Karpas-422 (cell line): ENCODE measurements at places on chromosomes 13 and 19. TPM values are rescaled to one million over a fixed set of nuclear protein-coding genes. Genes with fewer than 3 reads are reported as not detected.

- peak overlapping the region; percentile 35 for H3K27ac ChIP-seq
- H3K36me3 ChIP-seq = no peaks in the 10 kb centered on the region
- peaks cover 73% of the 10 kb centered on the region for H3K4me1 ChIP-seq
- DNase-seq = no peak
Observed at GRCh38 chr13:99296398-99296797, 10.8 kb downstream of the GPR183 start.

DNA sequence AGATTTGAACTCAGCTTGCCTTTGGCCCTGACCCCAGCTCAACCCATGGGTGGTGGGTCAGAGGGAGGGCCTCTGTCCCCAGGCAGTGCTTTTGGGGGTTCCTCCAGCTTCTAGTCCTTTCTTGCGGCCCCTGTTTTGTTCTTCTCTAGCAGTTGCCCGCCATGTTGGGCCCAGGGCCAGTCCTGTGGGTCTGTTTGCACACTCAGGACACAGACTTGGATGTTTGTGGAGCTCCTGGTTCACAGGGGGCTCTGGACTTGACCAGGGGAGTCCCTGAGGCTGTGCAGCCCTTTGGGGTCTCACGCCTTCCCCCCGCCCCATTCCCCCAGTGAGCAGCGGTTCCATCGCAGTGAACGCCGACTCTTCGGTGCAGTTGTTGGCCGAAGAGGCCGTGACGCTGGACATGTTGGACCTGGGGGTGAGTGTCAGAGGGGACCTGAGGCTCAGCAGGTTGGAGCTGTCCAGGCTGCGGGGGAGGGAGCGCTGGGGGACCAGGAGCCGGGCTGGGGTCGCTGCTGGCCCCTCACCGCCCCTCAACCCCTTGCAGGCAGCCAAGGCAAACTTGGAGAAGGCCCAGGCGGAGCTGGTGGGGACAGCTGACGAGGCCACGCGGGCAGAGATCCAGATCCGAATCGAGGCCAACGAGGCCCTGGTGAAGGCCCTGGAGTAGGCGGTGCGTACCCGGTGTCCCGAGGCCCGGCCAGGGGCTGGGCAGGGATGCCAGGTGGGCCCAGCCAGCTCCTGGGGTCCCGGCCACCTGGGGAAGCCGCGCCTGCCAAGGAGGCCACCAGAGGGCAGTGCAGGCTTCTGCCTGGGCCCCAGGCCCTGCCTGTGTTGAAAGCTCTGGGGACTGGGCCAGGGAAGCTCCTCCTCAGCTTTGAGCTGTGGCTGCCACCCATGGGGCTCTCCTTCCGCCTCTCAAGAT, 2.5 kb downstream of the ATP5F1D start:
- no peaks in the 10 kb centered on the region for H3K36me3 ChIP-seq
- H3K27ac ChIP-seq = peak overlapping the region; percentile 89
- H3K27me3 ChIP-seq = no peaks in the 10 kb centered on the region
- peaks cover 63% of the 10 kb centered on the region for H3K4me1 ChIP-seq
- H3K4me3 ChIP-seq = peak overlapping the region; percentile 100

DNA sequence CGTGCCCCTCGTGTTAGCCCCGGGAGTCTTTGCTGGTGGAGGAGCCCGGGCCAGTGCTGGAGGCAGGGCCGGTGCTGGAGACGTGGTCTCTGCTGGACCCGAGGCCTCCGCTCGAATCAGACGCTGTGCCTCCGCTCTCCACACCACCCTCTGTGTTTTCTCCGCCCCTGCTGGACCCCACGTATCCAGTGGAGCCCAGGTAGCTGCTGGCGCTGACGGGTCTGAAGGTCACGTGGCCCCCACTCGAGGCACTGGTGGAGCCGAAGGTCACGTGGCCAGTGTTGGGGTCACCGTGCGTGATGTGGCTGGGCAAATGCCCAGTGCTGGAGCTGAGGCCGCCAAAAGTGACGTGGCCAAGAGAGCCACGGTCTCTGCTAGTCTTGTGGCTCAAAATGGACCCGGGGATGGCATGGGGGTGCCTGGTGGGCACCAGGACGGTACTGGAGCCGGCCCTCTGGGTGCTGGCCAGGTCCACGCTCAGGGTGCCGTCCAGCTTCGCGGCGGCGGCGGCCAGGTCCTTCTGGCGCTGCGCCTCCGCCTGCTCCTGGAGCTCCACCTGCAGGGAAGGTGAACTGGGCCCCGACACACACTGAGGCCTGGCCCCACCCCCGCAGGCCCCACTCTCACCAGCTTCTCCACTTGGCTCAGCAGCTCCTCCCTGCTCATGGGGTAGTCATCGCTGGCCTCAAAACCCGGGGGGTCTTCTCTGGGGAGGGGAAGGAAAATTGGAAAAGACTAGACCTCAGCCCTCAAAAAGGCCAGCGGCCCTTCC, 27.3 kb downstream of the ZNF114 start:
- no peak overlapping the region for H3K4me3 ChIP-seq
- H3K4me1 ChIP-seq = no peaks in the 10 kb centered on the region

LRRC63 gene
- total RNA-seq = not detected in 2 replicates

DNA sequence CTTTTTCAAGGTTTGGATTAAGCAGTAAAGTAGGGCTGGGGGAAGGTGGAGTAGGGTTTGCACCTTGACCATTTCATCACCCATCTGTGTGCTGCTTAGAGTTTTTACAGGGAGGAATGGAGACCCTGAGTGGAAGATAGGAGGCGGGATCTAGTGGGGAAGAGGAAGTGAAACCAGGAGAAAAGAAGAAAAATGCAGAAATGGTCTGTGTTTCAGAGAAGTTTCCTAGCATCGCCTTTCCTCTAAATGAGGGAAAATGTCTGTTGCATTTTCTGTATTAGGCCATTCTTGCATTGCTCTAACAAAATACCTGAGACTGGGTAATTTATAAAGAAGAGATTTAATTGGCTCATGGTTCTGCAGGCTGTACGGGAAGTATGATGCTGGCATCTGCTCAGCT, 64.1 kb downstream of the TPT1 start:
- peaks cover 41% of the 10 kb centered on the region for H3K4me1 ChIP-seq
- H3K27me3 ChIP-seq = no peaks in the 10 kb centered on the region
- DNase-seq = peak; percentile 52
- no peak overlapping the region for H3K4me3 ChIP-seq

DNA sequence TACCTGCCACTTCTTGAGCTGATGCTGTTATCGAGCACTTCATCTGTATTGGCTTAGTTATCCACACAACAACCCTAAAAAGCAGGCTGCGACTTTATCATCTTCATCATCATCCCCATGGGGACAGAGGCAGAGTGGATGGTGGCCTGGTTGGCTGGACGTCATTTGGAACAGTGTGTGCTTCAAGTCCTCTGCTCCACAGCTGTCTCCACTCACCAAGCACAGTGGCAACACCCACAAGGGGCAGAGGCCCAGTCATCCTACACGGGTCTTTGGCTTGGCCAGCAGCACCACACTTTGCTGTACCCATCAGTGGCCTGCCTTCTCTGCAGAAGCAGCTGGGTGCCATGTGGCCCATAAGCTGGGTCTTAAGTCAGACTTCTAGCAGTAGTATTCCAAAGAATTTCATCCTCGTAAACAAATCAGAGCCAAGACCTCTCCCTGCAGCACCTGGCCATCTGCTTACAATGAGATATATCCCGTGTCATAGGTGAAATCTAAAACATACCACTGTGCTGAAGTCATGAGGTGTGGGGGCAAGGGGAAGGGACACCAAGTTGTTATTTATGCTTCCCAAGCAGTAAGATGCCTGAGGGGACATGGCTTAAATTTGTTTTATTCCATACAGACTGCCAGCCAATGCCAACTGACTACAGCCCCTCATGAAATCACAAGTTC, 47.9 kb upstream of the EPHX3 start:
- H3K27ac ChIP-seq = no peak overlapping the region
- peaks cover 51% of the 10 kb centered on the region for H3K4me1 ChIP-seq
- H3K27me3 ChIP-seq = no peaks in the 10 kb centered on the region
- H3K4me3 ChIP-seq = no peak overlapping the region

- H3K27ac ChIP-seq = no peak overlapping the region
- no peaks in the 10 kb centered on the region for H3K36me3 ChIP-seq
- DNase-seq = no peak
- no peaks in the 10 kb centered on the region for H3K4me1 ChIP-seq
- no peak overlapping the region for H3K4me3 ChIP-seq
- no peaks in the 10 kb centered on the region for H3K27me3 ChIP-seq
Observed at GRCh38 chr13:105311094-105311493, 1224.4 kb downstream of the EFNB2 start.

GRCh38 chr19:34972163-34972705, 8.2 kb upstream of the ZNF792 start:
- H3K27me3 ChIP-seq = peaks cover 5% of the 10 kb centered on the region; the same call in 1 of the 2 replicates
- H3K27ac ChIP-seq = no peak overlapping the region
- H3K4me1 ChIP-seq = peaks cover 7% of the 10 kb centered on the region
- H3K36me3 ChIP-seq = no peaks in the 10 kb centered on the region; the same call in 1 of the 2 replicates
- H3K4me3 ChIP-seq = no peak overlapping the region

TPTE2 gene
- total RNA-seq = 0.34 TPM in 1 of 2 replicates, not detected in the other

SHISA7 gene
- total RNA-seq = not detected in 2 replicates

- no peak for DNase-seq
- no peak overlapping the region for H3K27ac ChIP-seq
- peaks cover 26% of the 10 kb centered on the region; the same call in 1 of the 2 replicates for H3K36me3 ChIP-seq
- peaks cover 12% of the 10 kb centered on the region for H3K4me1 ChIP-seq
- no peak overlapping the region for H3K4me3 ChIP-seq
Observed at GRCh38 chr19:36099166-36099785, 11.7 kb upstream of the OVOL3 start.

DNA sequence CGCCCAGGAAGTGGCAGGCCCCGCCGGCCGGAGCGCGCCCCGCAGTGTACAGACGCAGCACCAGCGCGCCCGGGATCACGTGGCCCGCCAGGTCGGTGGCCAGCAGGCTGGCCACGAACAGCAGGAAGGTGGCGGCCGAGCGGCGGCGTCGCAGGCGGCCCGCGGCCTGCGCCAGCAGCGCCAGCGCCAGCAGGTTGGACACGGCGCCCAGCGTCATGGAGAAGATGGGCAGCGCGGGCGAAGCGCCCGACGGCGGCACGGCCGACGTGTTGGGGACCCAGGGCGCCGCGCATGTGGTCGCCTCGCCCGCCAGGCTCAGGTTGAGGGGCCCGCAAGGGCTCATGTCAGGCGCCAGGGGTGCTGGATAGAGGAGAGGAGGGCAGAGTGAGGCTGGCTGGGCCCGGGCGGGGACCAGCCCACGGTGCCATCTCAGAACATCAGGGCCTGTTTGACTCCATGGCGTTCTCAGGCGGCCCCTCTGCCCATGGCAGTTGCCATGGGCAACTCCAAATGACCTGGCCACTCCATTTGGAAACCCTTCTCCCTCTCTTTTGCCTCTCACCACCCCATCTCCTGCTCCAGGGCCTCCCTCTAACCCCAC, 1.1 kb downstream of the PTGER1 start:
- H3K36me3 ChIP-seq = no peaks in the 10 kb centered on the region
- peaks cover 15% of the 10 kb centered on the region for H3K4me1 ChIP-seq
- DNase-seq = no peak
- H3K27me3 ChIP-seq = no peaks in the 10 kb centered on the region
- no peak overlapping the region for H3K4me3 ChIP-seq

PSG3 gene
- total RNA-seq = not detected in 2 replicates

MIA gene
- total RNA-seq = 0.40 TPM in 1 of 2 replicates, not detected in the other

GRCh38 chr13:42899266-42899665, 92.8 kb downstream of the EPSTI1 start:
- no peaks in the 10 kb centered on the region for H3K36me3 ChIP-seq
- DNase-seq = no peak
- H3K4me3 ChIP-seq = no peak overlapping the region
- H3K27ac ChIP-seq = no peak overlapping the region
- no peaks in the 10 kb centered on the region for H3K4me1 ChIP-seq
- H3K27me3 ChIP-seq = no peaks in the 10 kb centered on the region

- peak; percentile 98 for DNase-seq
- peak overlapping the region; percentile 15; the same call in 1 of the 2 replicates for H3K4me3 ChIP-seq
- H3K27ac ChIP-seq = no peak overlapping the region
- peaks cover 6% of the 10 kb centered on the region for H3K4me1 ChIP-seq
- H3K27me3 ChIP-seq = no peaks in the 10 kb centered on the region
Observed at GRCh38 chr19:50679177-50680125, 30.2 kb downstream of the C19orf81 start.

GRCh38 chr13:35887115-35887666, 244.0 kb downstream of the DCLK1 start:
- H3K27me3 ChIP-seq = no peaks in the 10 kb centered on the region
- H3K4me1 ChIP-seq = peaks cover 6% of the 10 kb centered on the region
- H3K27ac ChIP-seq = no peak overlapping the region
- no peak for DNase-seq
- H3K4me3 ChIP-seq = no peak overlapping the region
- no peaks in the 10 kb centered on the region for H3K36me3 ChIP-seq

ADAMTS10 gene
- not detected in 2 replicates for total RNA-seq

DNA sequence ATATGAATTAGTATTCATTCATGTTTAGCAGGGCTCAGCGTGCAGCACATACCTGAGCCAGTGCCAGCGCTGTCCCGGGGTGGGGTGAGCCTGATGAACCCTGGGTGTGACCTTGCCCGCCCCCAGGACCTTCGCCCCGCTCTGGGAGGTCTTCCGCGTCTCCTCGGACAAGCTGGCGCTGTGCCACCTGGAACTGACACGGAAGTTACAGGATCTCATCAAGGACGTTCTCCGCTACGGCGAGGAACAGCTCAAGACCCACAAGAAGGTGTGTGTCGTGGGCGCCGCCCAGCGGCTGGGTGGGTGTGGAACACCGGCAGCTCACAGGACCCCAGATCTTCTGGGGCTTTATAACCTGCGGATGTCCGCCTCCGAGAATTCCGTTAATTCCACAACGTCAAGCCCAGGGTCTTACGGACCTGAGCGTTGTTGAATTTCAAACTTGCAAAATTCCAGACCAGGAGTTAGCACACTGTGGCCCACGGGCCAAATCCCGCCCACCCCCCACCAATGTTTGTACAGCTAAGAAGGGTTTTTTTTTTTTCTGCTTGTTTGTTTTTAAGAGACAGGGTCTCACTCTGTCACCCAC, 15.4 kb downstream of the FCHO1 start:
- DNase-seq = peak; percentile 86
- no peaks in the 10 kb centered on the region for H3K27me3 ChIP-seq
- no peak overlapping the region for H3K27ac ChIP-seq
- H3K4me3 ChIP-seq = no peak overlapping the region

DNA sequence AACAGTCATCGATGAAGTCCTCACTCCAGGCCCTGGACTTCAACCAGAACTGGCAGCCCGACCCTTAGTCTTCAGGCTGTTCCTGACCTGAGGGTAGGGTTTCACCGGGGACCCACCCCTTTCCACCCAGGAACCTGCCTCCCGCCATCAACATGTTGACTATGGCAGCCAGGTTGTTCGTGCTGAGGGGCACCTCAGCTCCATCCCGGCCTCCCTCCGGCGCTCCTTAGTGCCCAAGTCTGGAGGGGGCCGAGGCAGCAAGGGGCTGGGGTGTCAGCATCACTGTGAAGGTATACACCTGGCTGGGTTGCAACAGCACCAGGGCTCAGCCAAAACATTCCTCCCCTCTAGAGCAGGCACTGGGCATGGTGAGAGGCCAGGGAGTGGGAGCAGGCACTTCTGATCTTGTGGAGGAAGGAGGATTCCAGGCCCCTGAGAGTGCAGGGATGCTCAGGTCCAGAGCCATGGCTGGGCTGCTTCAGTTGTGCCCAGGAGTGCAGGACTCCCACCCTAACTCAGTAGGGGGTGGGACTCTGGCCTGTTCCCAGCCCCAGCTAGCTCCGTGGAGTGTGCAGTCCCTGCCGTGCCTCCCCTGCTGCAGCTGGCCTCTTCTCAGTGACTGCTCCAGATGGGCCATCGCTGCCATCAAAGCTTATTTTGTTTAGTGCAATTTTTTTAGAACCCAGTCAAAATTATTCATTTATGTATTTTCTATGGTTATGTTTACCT, 1445.9 kb downstream of the PCDH9 start:
- H3K27ac ChIP-seq = no peak overlapping the region
- H3K27me3 ChIP-seq = no peaks in the 10 kb centered on the region
- no peak for DNase-seq
- H3K4me1 ChIP-seq = no peaks in the 10 kb centered on the region
- H3K36me3 ChIP-seq = no peaks in the 10 kb centered on the region

ZNF333 gene
- total RNA-seq = 22.2 and 27.9 TPM in 2 replicates

CYP2F1 gene
- not detected in 2 replicates for total RNA-seq

NLRP8 gene
- total RNA-seq = not detected in 2 replicates
